Naive thymus-derived CD8-positive, alpha-beta T cell (primary cell): ENCODE measurements at places on chromosomes 4 and X. TPM values are rescaled to one million over a fixed set of nuclear protein-coding genes. Genes with fewer than 3 reads are reported as not detected.

Gene VEGFD
- not detected for total RNA-seq

Gene FGF5
- total RNA-seq, result not detected

Gene MGARP
- total RNA-seq, result not detected

Gene DGKK
- total RNA-seq, result not detected

Gene NPY1R
- total RNA-seq, result not detected

Gene MAP9
- 11.2 TPM for total RNA-seq

Gene MND1
- not detected for total RNA-seq

Gene HTR2C
- total RNA-seq, result not detected

Gene NHSL2
- 0.52 TPM for total RNA-seq

Gene RRH
- total RNA-seq, result 0.42 TPM

Gene TCEAL2
- total RNA-seq, result 1.6 TPM

Gene PGAM4
- total RNA-seq, result not detected

Gene SPANXA2
- not detected for total RNA-seq

Gene SRPK3
- total RNA-seq, result not detected

DNA sequence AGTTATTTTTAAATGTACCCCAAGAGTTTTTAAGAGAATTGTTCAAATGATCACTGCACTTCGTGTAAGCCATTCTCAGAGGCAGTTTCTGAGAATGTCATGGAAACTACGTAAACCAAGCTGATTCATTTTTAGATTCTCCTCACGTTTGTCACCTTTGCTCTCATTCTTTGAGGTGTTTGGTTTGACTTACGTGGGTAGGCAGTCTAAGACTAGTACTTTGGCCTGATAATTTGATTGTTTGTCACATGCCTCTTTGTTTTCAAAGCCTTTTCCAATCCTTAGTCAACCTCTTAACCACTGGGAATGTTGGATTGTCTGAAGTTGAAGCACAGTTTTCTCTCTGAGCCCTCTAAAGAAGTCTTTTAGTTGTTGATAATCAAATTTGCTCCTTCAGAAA is 10.5 kb downstream of the SEPTIN11 start:
- no peak overlapping the region for H3K4me3 ChIP-seq
- peaks cover 24% of the 10 kb centered on the region for H3K4me1 ChIP-seq
- no peak for DNase-seq

- H3K36me3 ChIP-seq, result no peaks in the 10 kb centered on the region
- H3K4me1 ChIP-seq, result no peaks in the 10 kb centered on the region
- no peaks in the 10 kb centered on the region for H3K27me3 ChIP-seq
- no peak for DNase-seq
Observed at GRCh38 chr4:73703320-73703719, 37.0 kb upstream of the CXCL8 start.

GRCh38 chrX:96556886-96557285 is 127.8 kb upstream of the DIAPH2 start:
- no peaks in the 10 kb centered on the region for H3K4me1 ChIP-seq
- no peak for DNase-seq
- no peaks in the 10 kb centered on the region for H3K36me3 ChIP-seq
- no peak overlapping the region for H3K27ac ChIP-seq

- H3K27ac ChIP-seq, result peak overlapping the region; percentile 69
- H3K4me3 ChIP-seq, result no peak overlapping the region
- no peaks in the 10 kb centered on the region for H3K27me3 ChIP-seq
- no peaks in the 10 kb centered on the region for H3K36me3 ChIP-seq
- peak; percentile 28 for DNase-seq
- peaks cover 39% of the 10 kb centered on the region for H3K4me1 ChIP-seq
Observed at GRCh38 chr4:7843831-7844593, 95.6 kb downstream of the AFAP1 start.

GRCh38 chr4:52755426-52755825 is 4.2 kb upstream of the ERVMER34-1 start:
- peaks cover 10% of the 10 kb centered on the region for H3K36me3 ChIP-seq
- no peak for DNase-seq
- H3K27me3 ChIP-seq, result peaks cover 29% of the 10 kb centered on the region
- no peak overlapping the region for H3K27ac ChIP-seq

GRCh38 chr4:84482564-84483563 is 16.2 kb downstream of the NKX6-1 start:
- no peak for DNase-seq
- H3K4me1 ChIP-seq, result peaks cover 25% of the 10 kb centered on the region
- H3K27ac ChIP-seq, result no peak overlapping the region
- peaks cover 3% of the 10 kb centered on the region for H3K36me3 ChIP-seq
- peak overlapping the region; percentile 42 for H3K4me3 ChIP-seq

GRCh38 chr4:25567253-25567652 is 88.4 kb upstream of the SLC34A2 start:
- H3K27me3 ChIP-seq, result peaks cover 9% of the 10 kb centered on the region
- DNase-seq, result no peak
- no peak overlapping the region for H3K4me3 ChIP-seq
- H3K36me3 ChIP-seq, result no peaks in the 10 kb centered on the region
- no peak overlapping the region for H3K27ac ChIP-seq

- peak overlapping the region; percentile 69 for H3K4me3 ChIP-seq
- H3K27me3 ChIP-seq, result no peaks in the 10 kb centered on the region
- H3K4me1 ChIP-seq, result no peaks in the 10 kb centered on the region
Observed at GRCh38 chrX:23766650-23767551, 16.1 kb upstream of the SAT1 start.

DNA sequence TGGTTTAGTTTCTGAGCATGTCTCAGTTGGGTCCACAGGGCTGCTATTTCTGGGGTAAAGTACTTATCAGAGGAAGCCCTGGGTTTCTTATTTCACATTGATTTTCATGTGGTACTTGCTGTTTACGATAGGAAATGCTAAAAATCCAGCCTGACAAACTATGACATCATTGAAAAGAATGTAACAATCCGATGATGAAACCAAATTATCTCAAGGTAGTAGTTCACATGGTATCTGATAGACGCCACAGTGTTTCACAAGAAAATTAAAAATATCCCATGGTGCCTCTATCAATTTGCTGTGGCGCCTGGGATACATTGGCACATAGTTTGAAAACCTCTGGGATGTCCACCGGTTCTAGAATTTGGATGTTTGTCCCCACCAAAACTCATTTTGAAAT is 418.9 kb upstream of the RPS6KA3 start:
- H3K4me1 ChIP-seq, result no peaks in the 10 kb centered on the region
- no peak overlapping the region for H3K4me3 ChIP-seq
- no peaks in the 10 kb centered on the region for H3K36me3 ChIP-seq
- H3K27ac ChIP-seq, result no peak overlapping the region
- no peaks in the 10 kb centered on the region for H3K27me3 ChIP-seq

- no peaks in the 10 kb centered on the region for H3K36me3 ChIP-seq
- peaks cover 38% of the 10 kb centered on the region for H3K4me1 ChIP-seq
- H3K27me3 ChIP-seq, result no peaks in the 10 kb centered on the region
- peak overlapping the region; percentile 92 for H3K27ac ChIP-seq
Observed at GRCh38 chrX:39773923-39774773, 323.6 kb downstream of the BCOR start.

DNA sequence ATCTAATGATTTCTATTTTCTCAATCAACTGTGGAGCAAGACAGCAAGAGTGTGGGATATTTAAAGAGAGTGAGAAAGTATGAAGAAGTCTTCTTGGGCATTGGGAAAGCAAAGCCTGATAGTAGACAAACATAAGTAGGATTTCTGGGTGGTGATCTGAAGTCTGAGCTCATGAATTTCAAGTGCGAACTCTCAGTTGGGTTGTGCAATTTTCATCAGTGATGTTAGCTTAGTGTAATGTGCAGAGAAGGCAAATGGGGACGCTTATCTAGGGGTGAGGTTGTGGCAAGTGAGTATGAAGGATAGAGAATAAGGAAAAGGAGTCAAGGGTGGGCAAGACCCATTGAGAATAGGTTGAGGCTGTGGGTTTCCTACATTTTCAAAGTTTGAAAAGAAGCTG is 23.7 kb downstream of the VGLL1 start:
- no peak overlapping the region for H3K4me3 ChIP-seq
- H3K4me1 ChIP-seq, result no peaks in the 10 kb centered on the region
- no peaks in the 10 kb centered on the region for H3K27me3 ChIP-seq
- H3K27ac ChIP-seq, result no peak overlapping the region
- no peak for DNase-seq

GRCh38 chr4:99061048-99061700 is 27.4 kb downstream of the ADH5 start:
- peaks cover 60% of the 10 kb centered on the region for H3K36me3 ChIP-seq
- peaks cover 3% of the 10 kb centered on the region for H3K4me1 ChIP-seq
- DNase-seq, result no peak

DNA sequence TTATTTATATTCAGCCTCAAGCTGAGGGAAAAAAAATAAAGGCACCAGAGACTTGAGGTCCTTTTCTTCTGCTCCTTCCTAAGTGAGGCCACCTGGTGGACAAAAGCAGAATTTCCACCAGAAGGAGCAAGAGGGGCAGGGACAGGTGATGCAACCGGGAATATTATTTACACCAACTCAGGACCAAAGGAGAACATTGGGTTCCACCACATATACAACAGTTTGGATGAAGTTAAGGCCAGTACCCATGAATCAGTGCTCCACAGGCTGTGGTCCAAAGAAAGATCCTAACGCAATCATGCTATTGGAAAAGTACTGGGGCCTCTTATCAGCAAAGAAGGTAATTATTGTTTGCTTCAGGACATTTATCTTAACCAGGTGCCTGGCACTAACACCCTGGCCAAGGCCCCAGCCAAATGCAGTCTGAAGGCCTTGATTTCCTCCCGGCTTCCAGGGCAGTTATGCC is 57.4 kb downstream of the TSC22D3 start:
- H3K4me1 ChIP-seq, result peaks cover 16% of the 10 kb centered on the region
- DNase-seq, result peak; percentile 36
- peaks cover 23% of the 10 kb centered on the region for H3K36me3 ChIP-seq
- no peaks in the 10 kb centered on the region for H3K27me3 ChIP-seq
- peak overlapping the region; percentile 99 for H3K27ac ChIP-seq

GRCh38 chr4:41541687-41542094 is 3.7 kb downstream of the LIMCH1 start:
- DNase-seq, result no peak
- H3K4me1 ChIP-seq, result peaks cover 2% of the 10 kb centered on the region
- H3K27ac ChIP-seq, result no peak overlapping the region
- H3K4me3 ChIP-seq, result no peak overlapping the region
- H3K36me3 ChIP-seq, result no peaks in the 10 kb centered on the region

GRCh38 chrX:132412208-132412607 is 76.6 kb downstream of the MBNL3 start:
- H3K4me1 ChIP-seq, result peaks cover 24% of the 10 kb centered on the region
- H3K27ac ChIP-seq, result no peak overlapping the region

DNA sequence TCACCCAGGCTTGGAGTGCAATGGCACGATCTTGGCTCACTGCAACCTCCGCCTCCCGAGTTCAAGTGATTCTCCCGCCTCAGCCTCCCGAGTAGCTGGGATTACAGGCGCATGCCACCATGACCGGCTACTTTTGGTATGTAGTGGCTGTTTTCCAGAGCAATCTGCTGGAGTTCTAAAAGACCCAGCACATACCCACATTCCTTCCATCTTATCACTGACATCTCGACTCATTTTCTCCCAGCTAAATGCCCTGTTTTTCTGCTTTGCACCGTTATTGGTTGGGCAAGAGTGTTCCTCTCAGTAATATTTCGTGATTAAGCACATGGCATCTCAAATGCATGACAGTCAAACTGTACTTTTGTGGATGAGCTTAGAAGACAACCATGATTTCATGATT is 53.7 kb downstream of the PRKX start:
- peaks cover 15% of the 10 kb centered on the region for H3K4me1 ChIP-seq
- peaks cover 29% of the 10 kb centered on the region for H3K36me3 ChIP-seq
- H3K4me3 ChIP-seq, result no peak overlapping the region
- DNase-seq, result no peak
- H3K27ac ChIP-seq, result no peak overlapping the region
